H1 (cell line): ENCODE measurements at places on chromosomes 7 and 10.

DNA sequence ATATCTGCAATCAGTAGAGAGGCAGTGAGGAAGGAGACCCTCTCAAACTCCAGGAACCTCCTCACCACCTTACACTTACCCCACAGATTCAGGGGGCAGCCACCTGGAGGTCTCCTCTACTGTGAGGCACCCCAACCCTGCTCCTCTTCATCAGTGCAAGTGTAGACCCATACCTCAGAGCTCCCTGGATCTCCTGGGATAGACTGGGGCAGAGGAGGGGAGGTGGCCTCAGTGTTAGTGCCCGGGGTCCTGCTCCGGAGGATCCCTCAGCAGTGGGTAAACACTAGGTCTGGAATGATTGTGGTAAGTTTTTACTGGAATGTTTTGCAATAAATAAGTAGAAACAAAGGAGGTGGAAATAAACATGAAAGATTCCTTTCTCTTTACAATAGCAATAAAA, 31.1 kb downstream of the ANTXRL start:
- H3K4me1 ChIP-seq: peaks cover 11% of the 10 kb centered on the region; the same call in 1 of the 2 replicates
- no peak overlapping the region for H3K4me3 ChIP-seq
- H3K27me3 ChIP-seq: no peaks in the 10 kb centered on the region
- DNase-seq: no peak
- no peaks in the 10 kb centered on the region for H3K36me3 ChIP-seq

- H3K4me3 ChIP-seq: peak overlapping the region; percentile 48
- peaks cover 31% of the 10 kb centered on the region for H3K4me1 ChIP-seq
- peak overlapping the region; percentile 42; the same call in 1 of the 2 replicates for H3K27ac ChIP-seq
- no peaks in the 10 kb centered on the region for H3K36me3 ChIP-seq
- DNase-seq: no peak
These were observed 110.6 kb upstream of the EFCAB10 start for GRCh38 chr7:105691680-105692564.

- H3K4me3 ChIP-seq: no peak overlapping the region
- H3K27me3 ChIP-seq: no peaks in the 10 kb centered on the region
- H3K27ac ChIP-seq: no peak overlapping the region
- no peaks in the 10 kb centered on the region for H3K4me1 ChIP-seq
- DNase-seq: no peak
These were observed 141.7 kb downstream of the KAT6B start for GRCh38 chr10:74967911-74968666.

DNA sequence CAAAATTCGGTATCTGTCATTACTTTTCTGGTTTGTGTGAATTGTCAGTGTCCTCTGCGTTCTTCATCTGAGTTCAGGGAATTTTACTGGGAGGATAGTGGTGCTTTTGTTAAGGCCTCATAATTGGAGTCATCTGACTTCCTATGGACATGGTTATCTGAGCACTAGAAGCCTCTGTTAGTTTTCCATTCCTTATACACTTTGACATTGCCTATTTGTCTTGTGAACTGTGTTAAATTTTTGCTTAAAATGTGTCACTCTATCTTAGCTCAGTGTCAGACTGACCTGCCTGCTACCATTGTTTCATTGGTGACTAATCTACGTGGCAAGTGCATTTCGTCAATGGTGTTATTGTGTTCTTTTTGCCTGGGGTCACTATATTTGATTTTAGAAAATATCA, 253.3 kb downstream of the SEMA3A start:
- H3K4me3 ChIP-seq: no peak overlapping the region
- no peaks in the 10 kb centered on the region for H3K27me3 ChIP-seq
- no peak for DNase-seq
- H3K36me3 ChIP-seq: no peaks in the 10 kb centered on the region

DNA sequence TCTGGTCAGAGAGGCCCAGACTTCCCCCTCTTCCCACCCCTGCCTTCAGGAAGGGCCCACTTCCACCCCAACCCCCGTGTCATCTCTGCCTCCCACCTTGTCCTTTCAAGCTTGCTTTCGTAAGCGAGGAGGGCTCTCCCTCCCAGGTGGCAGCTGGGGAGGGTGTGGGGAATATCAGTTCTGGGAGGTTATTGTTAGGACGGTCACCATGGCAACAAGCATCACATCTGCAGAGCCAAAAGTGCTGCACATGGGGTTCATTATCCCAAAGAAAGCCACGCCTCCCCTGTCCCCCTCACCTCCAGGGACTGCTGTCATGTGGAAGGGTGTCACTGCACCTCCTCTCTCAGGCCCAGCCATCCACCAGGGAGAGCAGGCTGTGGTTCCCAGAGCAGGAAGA, 2.6 kb upstream of the CAMK2B start:
- H3K36me3 ChIP-seq: no peaks in the 10 kb centered on the region
- H3K4me1 ChIP-seq: no peaks in the 10 kb centered on the region
- H3K27me3 ChIP-seq: peaks cover 45% of the 10 kb centered on the region
